Retina (tissue), 1 donor: ENCODE measurements at places on chromosomes 12 and 14.

DNA sequence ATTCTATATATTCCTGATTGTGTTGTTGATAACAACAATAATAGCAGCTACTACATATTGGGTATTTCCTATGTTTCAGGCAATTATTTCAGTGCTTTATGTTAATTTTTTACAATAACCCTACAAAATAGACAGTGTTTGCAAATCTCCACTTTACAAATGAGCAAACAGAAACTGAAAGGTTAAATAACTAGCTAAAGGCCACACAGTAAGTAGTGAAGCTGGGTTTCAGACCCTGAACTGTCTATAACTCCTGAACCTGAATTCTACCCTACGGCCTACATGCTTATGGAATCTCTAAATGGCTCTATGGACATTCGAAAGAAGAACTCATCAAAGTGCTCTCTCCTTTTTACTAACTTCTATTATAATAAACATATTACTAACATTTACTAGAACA lies 19.7 kb upstream of the NUDT4 start:
- no peak for DNase-seq

DNA sequence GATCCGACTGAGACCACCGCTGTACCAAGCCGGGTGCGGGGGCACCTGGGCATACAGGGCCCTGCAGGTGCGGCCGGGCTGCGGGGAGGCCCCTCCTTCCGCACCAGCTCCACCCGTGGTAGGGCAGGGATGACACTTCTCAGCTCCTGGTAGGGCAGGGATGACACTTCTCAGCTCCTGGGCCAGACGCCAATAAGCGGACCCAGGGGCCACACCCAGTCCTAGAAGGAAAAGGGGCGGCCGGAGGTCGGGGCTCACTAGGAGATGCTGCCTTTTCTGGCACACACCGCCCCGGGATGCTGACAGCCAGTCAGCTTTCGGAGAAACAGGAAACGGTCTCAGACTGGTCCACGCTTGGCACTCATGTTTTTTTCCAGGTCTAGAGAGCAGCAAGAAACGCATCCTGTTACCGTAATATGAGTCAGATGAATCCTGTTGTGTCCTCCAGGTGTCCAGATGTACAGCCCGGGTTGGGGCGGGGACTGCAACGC lies 34.8 kb downstream of the NFKBIA start:
- no peak for DNase-seq

GRCh38 chr14:90483571-90483974 lies 86.7 kb downstream of the CALM1 start:
- DNase-seq = no peak

GRCh38 chr12:114767084-114767760 lies 83.2 kb upstream of the TBX3 start:
- no peak for DNase-seq

GRCh38 chr12:110310763-110311162 lies 29.7 kb downstream of the ATP2A2 start:
- no peak for DNase-seq

GRCh38 chr12:2163177-2163941 lies 110.6 kb downstream of the CACNA1C start:
- no peak for DNase-seq

DNA sequence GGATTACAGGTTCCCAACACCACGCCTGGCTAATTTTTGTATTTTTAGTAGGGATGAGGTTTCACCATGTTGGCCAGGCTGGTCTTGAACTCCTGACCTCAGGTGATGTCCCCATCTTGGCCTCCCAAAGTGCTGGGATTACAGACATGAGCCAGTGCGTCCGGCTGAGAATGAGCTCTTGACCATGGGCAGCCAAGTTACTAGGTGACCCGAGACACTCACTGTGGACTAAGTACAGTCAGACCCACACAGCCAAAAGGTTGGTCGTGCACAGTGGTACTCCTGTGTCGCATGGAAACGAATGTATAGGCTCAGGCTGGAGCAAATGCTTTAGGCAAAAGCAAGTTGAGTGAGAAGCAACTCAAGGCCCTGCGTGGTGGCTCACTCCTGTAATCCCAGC lies 21.0 kb downstream of the DLK1 start:
- DNase-seq = no peak

DNA sequence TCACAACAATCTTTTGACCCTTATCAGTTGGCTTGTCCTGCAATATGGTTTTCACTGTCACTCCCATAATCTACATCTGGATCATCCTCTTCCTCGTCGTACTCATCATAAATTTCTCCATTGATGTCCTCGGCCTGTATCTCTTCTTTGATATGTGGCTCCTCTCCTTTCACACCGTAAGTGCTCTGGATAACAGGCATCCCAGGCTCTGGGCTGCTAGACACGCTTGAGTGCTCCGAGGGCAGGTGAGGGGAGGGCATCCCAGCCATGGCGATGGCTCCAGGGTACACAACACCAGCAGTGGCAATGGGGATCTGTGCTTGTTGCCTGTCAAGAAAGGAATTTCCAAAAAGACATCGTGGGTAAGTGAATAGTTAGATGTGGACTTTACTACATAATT lies 415.3 kb downstream of the SOX5 start:
- DNase-seq = no peak

GRCh38 chr14:25430808-25431207 lies 380.9 kb upstream of the STXBP6 start:
- DNase-seq = no peak

GRCh38 chr14:23055621-23056144 lies 1.6 kb downstream of the CDH24 start:
- no peak for DNase-seq

GRCh38 chr14:36818246-36818645 lies 156.6 kb downstream of the PAX9 start:
- no peak for DNase-seq

GRCh38 chr12:3220382-3221321 lies 143.5 kb downstream of the TSPAN9 start:
- DNase-seq = no peak

- no peak for DNase-seq
Observed at GRCh38 chr14:51963286-51963685, 26.1 kb upstream of the RTRAF start.

DNA sequence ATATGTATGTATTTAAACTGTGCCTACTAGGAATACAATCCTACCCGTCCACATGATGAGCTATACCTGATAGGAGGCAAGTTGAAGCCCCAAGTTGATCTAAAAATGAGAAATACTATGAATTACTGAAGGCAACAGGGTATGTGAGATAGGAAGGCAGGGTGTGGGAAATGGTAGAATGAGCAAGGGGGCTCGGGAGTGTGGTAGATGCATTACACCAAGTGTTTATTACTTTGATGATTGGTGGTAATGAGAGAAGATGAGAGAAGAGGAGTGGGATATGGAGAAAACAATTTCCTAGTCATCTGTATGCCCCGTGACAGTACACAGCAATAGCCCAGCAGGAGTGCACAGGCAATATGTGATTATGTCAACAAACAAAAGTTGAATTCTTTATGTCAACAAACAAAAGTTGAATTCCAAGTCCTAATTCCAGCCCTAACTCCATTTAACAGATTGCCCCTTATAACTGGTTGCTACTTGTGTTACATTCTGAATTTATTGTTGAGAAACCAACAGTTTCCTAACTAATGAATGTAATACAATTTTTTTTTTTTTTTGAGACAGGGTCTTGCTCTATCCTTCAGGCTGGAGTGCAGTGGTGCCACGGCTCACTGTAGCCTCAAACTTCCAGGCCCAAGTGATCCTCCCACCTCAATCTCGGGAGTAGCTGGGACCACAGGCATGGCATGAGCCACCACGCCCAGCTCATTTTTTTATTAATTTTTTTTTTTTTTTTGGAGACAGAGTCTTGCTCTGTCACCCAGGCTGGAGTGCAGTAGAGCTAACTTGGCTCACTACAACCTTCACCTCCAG lies 2.5 kb downstream of the LPCAT3 start:
- no peak for DNase-seq

- DNase-seq = no peak
Observed at GRCh38 chr14:34270361-34270760, 191.7 kb downstream of the SPTSSA start.

DNA sequence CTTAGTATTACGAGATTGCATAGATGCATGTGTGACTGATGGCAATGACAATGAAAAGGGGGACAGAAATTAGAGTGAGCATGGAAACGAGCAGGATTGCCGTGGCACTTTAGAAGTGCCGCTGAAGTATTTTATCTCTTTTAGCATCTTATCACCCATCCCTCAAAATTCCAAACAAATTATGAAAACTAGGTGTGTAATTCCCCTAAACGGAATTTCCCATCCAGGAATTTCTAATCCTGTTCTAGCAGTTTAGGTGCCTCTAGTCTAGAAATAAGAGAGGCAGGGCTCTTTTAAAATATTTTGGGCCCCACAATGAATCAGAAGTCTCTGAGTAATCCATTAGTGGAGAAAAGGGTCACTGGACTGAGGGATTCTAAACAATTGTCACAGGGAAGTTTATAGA lies 947 bp downstream of the TMEM52B start:
- DNase-seq = no peak

DNA sequence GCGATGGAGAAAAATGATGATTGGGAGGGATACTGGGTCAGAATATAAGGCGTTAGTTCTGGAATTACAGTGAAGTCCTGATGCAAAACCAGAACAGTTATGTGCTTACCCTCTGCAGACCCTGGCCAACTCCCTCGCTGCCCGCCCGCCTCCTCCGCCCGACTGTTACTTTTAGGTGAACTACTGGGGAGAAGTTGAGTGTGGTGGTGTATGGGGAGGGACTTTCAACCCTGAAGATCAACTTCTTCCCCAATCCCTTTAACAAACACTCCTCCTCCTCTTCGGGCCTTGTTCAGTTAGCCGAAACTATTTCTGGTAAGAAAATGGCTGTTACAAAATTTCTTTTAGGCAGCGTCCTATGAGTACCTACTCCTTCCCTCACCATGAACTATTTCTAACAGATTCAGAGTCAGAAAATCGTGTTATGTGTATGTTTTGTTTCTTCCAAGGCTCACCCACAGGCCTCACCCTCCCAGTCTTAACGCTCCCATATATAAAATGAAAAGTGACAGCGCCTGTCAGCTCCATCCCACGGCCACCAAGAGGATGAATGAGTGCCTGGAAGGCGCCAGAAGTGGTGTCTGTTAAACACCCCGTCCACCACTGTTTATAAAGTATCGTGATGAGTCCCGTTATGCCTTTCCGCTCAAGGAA lies 1.3 kb downstream of the FBXO33 start:
- DNase-seq = no peak

DNA sequence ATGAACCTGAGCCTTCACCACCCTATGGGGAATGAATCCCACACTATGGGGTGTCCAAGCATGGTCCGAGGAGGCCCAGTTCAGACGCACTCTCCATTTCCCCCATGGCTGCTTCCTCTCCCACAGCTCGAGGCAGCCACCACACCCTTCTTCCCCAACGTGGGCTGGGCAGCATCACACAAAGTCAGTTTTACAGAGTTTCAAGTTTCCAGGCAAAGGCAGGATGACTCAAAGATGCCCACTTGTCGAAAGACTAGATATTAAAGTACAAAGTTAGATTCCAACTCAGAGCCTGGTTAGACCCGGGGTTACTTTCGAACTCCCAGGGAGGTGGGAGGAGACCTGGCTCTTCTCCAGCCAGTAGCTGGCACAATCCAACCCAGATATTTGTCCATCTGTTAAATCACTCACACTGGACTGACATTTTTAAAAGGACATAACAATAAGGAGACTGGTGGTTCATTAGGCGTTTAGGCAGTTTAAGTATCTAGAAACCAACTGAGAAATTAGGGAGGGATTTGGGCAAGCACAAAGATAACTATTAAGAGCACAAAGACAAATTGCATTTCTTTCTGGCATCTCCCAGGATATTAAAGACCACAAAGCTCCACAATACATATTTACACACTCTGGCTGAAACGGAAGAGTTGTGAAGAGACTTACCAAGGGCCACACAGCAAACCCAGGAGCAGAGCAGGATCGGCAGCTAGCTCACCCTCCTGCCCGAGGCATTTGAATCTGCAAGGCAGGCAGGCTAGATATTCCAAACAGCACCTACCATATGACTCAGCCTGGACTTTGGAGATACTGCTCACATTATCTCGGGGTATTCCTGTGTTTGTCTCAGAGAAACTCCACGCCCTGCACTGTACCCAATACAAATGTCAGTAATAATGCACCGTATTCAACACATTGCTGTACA lies 34.8 kb downstream of the TMCC3 start:
- peak; percentile 52 for DNase-seq

- DNase-seq = no peak
Observed at GRCh38 chr14:77377502-77377844, 294 bp downstream of the SAMD15 start.

- no peak for DNase-seq
Observed at GRCh38 chr14:65222440-65222858, 120.1 kb upstream of the MAX start.

GRCh38 chr12:78880078-78880477 lies 15.5 kb downstream of the SYT1 start:
- DNase-seq = no peak

DNA sequence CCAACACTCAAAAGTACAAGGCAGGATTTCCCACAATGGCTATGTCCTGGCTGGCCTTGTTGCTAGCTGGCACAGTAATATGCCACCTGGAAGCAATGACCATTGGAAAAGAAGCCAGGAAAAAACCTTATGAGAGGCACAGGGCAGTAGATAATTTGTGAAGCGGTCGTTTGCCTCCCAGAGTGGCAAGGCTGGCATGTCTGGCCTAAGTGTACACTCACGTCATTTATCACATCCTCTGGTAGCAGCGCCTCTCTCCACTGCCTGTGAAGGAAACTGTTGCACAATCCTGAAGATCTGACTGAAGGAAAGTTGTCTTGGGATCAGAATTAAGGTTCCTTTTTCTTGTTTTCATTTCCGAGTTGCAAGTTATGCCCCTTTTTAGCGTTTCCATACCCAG lies 408.5 kb downstream of the ZFP36L1 start:
- DNase-seq = no peak

- DNase-seq = no peak
Observed at GRCh38 chr14:99420711-99421110, 59.9 kb downstream of the SETD3 start.

DNA sequence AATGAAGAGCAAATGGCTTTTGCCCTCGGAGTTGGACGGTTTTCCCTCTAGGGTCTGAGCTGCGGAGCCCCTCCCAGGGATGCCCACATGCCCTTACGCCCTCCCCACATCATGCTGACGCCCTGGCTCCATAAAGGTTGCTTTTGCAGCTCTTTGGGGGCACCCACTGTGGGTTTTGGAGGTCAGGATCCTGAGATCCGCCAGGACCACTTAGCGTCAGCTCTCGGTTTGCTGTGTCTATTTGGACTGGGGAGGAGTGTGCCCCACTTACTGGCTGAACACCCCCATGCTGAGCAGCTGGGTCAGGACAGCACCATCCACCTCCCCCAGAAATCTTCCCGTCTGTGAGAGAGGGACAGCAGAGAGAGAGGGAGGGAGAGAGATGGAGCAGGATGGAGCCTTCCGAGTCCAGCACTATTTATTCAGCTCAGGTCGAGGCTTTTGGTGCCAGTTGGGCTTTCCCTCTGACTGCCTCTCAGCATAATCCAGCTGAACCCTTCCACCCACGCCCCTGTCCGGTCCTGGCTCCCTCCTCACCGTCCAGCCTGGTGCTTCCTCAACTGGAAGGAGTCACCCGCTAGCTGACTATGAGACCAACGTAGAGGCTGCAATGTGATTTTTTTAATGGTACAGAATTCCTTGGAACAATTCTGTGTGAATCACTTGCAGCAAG lies 18.9 kb upstream of the LRTM2 start:
- no peak for DNase-seq
